Activated T-helper 1 cell treated with anti-CD3 and anti-CD28 coated beads, Interleukin-12 subunit alpha, Interleukin-12 subunit beta, Interleukin-2, Interleukin-4 antibody, amounts not matched to agents 30 ng/mL and 10 ng/mL and 1 ng/mL, durations not matched to agents 14 hours and 24 hours and 36 hours (primary cell): ENCODE measurements at places on chromosomes 1 and 21. TPM values are rescaled to one million over a fixed set of nuclear protein-coding genes. Genes with fewer than 3 reads are reported as not detected.

Gene INSRR
- total RNA-seq, result 0.65 and 0.78 TPM in 2 replicates

Gene ESRRG
- total RNA-seq, result not detected in 2 replicates

Gene APCS
- not detected in 2 replicates for total RNA-seq

Gene SLAMF9
- not detected in 2 replicates for total RNA-seq

Gene CR1L
- not detected in 2 replicates for total RNA-seq

Gene RHBDL2
- total RNA-seq, result not detected in 2 replicates

Gene RBM11
- 0.66 and 0.86 TPM in 2 replicates for total RNA-seq

Gene PATJ
- total RNA-seq, result 5.1 and 7.3 TPM in 2 replicates

Gene MAP3K7CL
- 3.8 and 4.2 TPM in 2 replicates for total RNA-seq

Gene LINGO4
- 0.07 and 0.10 TPM in 2 replicates for total RNA-seq

Gene NDUFV3
- total RNA-seq, result 41.9 and 44.4 TPM in 2 replicates

Gene KRTAP19-1
- total RNA-seq, result not detected in 2 replicates

Gene TCHH
- not detected in 2 replicates for total RNA-seq

Gene CHRM3
- total RNA-seq, result not detected in 2 replicates

Gene EXO1
- total RNA-seq, result 52.2 and 58.0 TPM in 2 replicates

Gene SV2A
- 17.3 and 18.6 TPM in 2 replicates for total RNA-seq

Gene S100PBP
- total RNA-seq, result 48.8 and 55.8 TPM in 2 replicates

Gene FAM177B
- total RNA-seq, result 0.49 TPM in 1 of 2 replicates, not detected in the other

Gene LAMC1
- total RNA-seq, result 0.44 and 0.49 TPM in 2 replicates

Gene SLC1A7
- not detected in 2 replicates for total RNA-seq

Gene BACE2
- 0.81 and 1.8 TPM in 2 replicates for total RNA-seq

Gene SPTA1
- not detected in 2 replicates for total RNA-seq

Gene GCSAML
- 0.16 TPM in 1 of 2 replicates, not detected in the other for total RNA-seq

Gene ZMYND12
- total RNA-seq, result not detected in 2 replicates

Gene AIRE
- not detected in 2 replicates for total RNA-seq

Gene LENEP
- total RNA-seq, result 1.5 and 1.8 TPM in 2 replicates

Gene ICOSLG
- 6.4 and 7.2 TPM in 2 replicates for total RNA-seq
